Activated CD8-positive, alpha-beta T cell treated with anti-CD3 and anti-CD28 coated beads, Interleukin-2, amount 10 ng/mL, durations not matched to agents 7 days and 5 days (primary cell): ENCODE measurements at places on chromosomes 6 and 20.

DNA sequence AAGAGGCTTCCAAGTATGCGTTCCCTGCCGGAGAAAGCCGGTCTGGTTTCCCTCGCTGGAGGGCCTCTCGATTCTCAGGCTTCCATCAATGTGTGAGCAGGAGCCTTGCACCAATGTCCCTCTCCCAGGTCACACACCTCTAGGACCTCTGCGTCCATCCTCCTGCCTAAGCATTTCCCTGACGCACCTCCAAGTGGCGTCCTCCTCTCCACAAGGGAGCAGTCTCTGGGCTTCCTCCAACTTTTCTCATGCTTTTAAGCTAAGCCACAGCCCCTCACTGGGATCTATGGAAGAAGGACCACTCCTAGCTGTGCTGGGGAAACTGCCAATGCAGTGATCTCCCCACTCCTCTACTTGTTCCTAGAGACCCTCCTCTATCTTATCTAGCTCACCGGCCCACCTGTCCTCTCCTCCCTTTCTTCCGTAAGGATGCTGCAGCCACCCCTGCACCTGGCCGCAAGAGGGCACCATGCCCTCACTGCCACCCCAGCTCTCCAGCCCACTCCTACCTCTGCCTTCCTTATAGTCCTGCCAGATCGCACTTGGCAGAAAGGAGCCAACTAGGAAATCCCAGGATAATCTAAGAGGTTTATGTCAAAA, 258.7 kb downstream of the LRFN2 start:
- DNase-seq, result peak; percentile 56

DNA sequence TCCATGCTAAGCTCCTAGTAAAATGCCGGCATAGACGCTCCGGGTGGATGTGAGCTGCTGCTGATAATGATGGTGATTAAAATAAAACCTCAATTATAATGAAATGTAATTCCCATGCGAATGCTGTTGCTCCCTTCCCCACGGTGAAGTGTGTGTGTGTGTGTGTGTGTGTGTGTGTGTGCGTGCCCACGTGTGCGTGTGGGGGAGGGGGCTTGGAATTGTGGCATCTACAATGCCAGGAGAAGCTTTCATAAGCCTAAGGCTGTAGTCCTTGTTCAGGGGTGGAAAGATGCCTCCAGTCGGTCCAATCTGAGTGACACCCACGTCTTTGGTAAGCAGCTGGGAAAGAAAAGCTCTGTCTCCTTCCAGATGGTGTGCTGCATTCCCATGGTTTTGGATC, 137.9 kb downstream of the CDH26 start:
- DNase-seq, result no peak

GRCh38 chr6:137291441-137291840, 72.3 kb upstream of the IFNGR1 start:
- DNase-seq, result no peak

DNA sequence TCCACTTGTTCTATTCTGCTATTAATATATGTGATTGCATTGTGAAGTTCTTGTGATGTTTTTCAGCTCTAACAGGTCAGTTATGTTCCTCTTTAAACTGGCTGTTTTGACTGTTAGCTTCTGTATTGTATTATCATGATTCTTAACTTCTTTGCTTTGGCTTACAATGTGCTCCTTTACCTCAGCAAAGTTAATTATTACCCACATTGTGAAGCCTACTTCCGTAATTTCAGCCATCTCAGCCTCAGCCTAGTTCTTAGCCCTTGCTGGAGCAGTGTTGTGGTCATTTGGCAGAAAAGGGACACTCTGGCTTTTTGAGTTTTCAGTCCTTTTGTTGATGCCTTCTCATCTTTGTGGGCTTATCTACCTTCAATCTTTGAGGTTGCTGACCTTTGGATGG, 440.2 kb downstream of the TBC1D32 start:
- DNase-seq, result no peak

GRCh38 chr6:143018955-143019354, 41.7 kb upstream of the AIG1 start:
- no peak for DNase-seq

DNA sequence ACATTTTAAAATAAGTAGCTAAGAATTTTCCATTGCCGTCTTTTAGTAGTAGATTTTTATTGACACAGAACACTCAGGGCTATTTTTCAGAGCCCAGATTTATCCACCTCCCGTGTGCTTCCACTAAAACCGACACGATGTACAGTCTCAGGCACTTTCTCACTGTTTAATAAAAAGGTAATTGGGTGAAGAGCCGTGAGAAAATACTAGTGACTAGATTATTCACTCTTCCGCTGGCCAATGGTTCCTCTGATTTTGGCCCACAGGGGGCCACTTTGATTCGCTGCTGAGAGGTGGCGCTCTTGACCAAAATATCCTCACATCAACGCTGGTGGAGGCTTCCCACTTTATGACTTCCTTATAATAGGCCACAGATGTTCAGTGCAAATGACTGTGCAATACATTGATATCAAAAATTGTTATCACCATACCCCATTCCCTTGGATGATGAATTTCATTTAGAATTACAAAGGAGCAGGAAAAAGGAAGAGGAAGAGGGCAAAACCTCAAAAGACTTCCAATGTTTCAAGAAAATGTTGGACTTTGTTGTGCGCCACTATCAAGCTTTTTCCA, 12.3 kb upstream of the HDDC2 start:
- peak; percentile 58 for DNase-seq

- no peak for DNase-seq
These were observed 87.3 kb downstream of the CEP57L1 start for GRCh38 chr6:109182578-109182977.

DNA sequence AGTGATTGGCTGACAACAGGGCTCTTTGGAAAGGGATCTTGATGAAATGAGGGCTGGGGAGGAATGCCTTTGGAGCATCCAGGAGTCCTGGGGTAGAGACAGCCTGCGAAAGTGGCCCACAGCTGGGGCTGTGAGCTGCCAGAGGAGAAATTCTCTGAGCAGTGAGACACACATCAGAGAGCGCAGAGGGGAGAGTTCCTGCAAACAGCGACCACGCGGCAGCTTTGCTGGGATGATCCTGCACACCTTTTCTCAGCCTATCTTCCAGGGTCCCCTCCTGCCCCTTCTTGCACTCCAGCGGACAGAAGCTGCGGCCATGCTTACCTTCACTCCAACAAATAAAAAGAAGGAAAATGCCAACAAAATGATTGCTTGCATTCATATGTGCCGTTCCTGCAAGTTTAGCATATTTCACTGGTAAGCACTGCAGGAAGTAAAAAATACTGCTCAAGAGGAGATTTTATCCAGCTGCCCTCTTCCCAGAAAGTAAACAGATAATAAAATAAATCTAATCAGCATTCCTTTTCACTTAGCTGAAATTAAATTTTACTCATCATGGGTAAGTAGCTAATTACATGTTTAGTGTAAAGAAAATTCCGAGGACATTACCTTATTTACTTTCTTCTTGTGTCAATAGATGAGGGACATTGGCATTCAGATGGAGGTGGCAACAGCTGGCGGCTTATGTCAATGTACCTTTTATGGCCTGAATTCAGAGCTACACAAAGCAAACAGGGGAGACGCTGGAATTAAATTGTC, 339.9 kb upstream of the ARID1B start:
- no peak for DNase-seq

DNA sequence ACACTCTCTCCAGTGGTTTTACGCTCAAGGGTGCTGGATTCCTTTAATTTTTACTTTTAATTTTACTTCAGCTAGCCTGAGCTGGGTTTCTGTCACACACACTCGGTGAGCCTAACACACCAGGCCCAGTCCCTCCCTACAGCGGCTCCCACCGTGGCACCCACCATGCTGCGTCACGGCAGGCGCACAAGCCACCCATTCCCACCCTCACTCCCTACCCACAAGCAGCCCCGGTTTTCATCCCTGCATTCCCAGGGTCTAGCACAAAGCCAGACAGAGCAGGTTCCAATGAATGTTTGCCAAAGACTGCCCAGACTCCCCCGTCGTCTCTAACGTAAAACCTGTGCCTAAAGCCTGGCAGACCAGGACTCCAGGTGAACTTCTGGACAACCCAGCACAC, 50.3 kb downstream of the MYH7B start:
- DNase-seq, result no peak

DNA sequence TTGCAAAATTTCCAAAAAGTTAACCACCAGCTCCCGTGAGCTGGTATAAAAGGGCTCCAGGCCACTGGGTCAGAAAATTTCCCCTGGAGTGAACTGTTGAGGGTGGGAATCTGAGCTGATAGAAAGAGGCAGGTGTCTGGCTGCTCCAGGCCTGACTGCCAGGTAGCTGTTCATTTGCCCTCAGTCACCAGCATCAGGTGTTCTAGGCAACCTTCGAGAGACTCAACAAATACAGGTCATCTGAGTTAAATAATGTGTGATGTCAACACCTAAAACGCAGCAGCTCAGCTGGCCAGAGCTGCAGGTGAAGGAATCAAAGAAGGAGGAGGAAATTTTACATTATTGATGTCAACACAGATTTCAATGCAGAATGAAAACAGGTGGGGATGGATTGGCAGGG, 46.7 kb downstream of the KCNK5 start:
- no peak for DNase-seq
